ENCODE measurements at places on chromosomes 2 and 18.

DNA sequence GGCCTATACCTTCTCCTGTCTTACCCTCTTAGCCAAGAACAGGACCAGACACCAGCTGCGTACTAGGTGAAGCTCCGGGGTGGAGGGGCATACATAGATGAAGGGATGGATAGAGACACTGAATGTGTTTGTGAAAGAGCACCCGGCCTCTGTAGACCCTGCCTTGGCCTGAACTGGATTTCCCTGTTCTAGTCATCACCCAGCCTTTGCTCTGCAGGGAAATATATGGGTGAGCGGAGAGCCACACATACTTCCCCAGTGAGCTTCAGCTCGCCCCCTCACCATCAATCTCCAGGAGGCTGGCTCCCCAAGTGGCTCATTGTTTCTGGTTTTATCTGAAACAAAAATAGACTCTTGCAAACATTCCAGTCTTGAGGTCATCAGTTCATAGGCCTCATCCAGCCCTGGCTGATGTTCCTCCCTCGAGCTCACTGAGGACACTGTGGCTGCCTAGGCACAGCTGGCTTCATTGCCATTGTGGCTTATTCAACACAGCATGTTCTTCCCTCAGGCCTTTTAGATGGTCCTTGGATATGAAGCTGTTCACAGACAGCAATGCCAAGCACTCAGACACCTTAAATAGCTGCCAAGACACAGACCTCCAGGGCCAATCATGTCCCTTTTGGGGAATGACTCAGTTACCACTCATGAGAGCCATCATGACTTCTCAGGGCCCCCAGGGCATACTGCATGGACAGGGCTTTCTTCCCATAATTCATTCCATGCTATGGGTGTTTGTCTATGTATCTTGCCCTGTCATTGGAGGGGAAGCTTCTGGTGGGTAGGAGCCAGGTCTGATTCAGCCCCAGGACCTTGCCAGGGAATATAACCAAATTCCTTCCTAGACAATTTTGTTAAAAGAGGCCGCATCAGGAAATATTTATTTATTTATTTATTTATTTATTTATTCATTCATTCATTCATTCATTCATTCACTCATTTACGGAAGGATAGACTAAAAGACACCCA is 82.4 kb downstream of the TTC32 start:
- no peak for DNase-seq

GRCh38 chr18:35041815-35042387 is 688 bp downstream of the MAPRE2 start:
- peak; percentile 8 for DNase-seq

GRCh38 chr2:224157655-224158054 is 118.6 kb upstream of the SERPINE2 start:
- no peak for DNase-seq

GRCh38 chr2:121816797-121817196 is 61.3 kb downstream of the TSN start:
- DNase-seq, result no peak

GRCh38 chr2:166384774-166385173 is 9.0 kb upstream of the SCN9A start:
- no peak for DNase-seq

DNA sequence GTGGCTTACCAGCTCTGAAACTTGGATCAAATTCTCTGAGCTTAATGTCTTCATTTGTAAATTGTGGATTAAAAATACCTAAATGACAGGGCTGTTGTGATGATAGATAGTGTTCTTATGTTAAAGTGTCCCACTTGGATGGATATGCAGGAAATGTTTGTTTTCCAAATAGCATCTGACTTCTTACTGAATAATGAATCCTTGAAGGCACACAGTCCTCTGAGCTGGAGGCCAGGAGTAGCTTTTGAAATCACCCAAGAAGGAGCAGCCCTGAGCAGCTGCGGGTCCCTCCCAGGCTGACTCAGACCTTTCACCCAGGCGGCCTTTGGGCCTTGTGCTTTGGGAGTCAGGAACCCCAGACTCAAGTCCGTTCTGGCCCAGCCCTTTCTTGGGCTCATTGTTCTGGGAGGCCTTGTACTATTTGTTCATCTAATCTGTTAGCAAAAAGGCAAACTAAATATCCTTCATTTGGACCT is 173.0 kb upstream of the GATA6 start:
- no peak for DNase-seq

- no peak for DNase-seq
Measured at GRCh38 chr18:13211534-13211933, 7.0 kb upstream of the LDLRAD4 start.

DNA sequence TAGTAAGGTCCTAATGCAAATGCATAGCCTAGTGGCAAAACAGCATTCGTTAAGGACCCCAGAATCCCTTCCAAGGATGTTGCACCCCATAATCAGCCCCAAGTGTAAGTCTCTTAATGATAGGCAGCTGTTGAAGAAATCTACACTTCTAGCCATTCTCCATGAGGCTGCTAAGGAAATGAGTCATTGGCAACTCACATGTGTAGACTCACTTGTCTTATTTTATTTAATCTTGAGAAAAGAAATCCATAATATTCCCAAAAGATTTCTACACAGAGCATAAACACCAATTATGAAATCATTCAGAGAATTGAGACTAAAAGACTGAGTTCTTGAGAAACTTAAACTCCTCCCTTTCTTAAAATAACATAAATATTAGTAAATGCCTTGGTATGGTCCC is 52.4 kb downstream of the AKAIN1 start:
- DNase-seq, result no peak

DNA sequence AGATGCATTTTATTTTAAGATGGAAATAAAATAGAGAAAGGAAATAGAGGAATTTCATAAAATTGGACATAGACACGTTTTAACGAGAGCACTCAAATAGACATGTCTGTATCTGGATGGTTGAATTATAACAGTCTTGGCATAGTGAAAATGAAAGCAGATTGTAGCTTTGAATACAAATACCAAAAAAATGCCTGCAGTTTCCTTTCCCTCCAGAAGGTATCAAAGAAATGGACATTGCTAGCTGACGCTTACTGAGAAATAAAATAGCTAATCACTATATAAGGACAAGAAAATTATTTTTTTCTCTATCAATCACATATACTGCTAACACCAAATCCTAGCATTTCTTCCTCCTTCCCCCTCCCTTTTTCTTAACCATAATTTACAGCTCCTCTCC is 11.4 kb upstream of the MAPRE2 start:
- no peak for DNase-seq

DNA sequence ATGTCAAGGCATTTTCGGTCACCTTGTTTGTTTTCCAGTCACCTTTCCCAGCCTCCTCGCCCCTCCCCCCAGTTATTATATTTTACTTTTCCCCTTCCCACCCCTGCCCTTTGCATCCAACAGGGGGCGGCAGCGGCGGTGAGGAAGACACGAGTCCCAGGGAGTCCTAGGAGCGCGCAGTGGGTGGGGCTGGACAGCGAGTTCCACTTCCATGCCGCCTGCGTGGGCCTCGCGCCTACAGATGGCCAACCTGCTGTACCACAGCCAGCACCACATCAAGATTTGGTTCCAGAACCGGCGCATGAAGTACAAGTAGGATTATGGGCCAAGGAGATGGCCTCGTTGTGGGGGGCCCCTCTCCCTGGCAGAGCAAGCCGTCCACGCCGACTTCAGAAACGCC is 37.2 kb upstream of the EVA1A start:
- DNase-seq, result no peak

DNA sequence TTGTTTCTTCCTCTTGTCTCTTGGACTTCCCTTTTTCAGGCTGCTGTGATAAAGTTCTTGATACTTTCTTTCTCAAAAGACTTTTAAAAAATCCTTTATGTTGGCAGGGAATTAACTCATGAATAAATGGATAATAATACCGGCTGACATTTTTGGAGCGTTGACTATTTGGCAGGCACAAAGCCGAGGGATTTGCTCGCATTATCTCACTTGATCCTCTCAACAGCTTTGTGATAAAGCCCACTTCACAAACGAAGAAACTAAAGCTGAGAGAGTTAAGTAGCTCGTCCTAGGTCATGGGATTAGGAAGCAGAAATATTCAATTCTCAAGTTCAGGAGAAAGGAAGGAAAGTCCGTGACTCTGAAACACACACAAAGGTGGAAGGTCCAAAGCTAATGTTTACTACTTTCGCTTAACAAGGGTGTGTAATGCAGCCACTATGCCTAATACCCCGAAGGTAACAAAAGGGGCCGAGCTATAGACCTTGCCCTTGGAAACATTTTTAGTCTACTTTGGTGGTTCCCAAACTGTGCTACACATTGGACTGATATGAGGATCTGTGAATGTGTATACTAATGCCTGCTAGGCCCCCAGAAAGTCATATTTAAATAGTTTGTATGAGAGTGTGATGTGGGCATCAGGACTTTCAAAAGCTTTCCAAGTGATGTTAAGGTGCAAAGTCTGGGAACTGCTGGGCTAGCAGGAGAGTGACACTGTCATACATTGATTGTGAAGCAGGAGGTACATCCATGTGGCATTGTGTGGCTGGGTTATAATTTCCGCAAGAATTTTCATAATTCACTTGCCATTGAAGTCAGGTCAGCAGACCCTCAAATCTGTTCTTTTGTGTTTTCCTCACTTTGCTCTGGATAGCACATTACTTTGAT is 508.4 kb downstream of the PLCL1 start:
- DNase-seq, result no peak

- no peak for DNase-seq
Measured at GRCh38 chr2:19297716-19298115, 60.7 kb downstream of the OSR1 start.

- DNase-seq, result peak; percentile 41
Measured at GRCh38 chr18:62183578-62184195, 3.2 kb downstream of the PIGN start.

DNA sequence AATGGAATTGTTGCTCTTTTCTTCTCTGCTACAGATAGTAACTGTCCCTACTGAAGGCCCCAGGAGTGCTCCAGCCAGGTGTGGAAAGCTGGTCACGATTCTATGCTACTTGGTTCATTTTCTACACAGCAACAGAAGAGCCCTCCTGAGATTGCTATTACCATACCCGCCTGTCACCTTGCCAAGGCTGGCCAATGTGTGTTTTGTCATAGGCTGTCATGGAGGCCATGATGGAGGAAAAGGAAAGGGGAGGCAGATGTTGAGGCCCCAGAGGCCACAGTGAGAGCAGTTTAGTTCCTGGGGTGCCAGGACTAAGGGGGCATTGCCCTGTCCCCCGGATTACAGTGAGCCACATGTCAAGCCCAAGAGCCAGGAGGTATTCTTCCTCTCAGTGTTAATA is 952 bp downstream of the ELMOD3 start:
- DNase-seq, result no peak

DNA sequence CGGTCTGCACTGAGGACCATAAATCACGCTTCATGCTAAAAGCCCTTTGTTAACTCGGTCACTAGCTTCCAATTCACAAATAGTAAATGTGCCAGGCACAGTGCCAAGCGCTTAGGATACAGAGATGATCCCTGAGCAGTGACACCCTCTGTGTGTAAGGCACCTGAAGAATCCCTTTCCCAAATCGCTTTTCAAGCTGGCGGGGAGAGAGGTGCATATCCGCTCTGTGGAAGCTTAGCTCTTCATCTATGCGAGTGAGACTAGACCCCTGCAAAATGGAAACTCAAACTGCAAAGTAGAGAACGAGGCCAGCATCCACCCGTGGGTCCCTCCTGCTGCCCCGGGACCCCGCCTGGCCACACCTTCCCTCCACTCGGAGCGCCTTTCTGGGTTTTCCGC is 2.4 kb downstream of the PIEZO2 start:
- DNase-seq, result no peak

DNA sequence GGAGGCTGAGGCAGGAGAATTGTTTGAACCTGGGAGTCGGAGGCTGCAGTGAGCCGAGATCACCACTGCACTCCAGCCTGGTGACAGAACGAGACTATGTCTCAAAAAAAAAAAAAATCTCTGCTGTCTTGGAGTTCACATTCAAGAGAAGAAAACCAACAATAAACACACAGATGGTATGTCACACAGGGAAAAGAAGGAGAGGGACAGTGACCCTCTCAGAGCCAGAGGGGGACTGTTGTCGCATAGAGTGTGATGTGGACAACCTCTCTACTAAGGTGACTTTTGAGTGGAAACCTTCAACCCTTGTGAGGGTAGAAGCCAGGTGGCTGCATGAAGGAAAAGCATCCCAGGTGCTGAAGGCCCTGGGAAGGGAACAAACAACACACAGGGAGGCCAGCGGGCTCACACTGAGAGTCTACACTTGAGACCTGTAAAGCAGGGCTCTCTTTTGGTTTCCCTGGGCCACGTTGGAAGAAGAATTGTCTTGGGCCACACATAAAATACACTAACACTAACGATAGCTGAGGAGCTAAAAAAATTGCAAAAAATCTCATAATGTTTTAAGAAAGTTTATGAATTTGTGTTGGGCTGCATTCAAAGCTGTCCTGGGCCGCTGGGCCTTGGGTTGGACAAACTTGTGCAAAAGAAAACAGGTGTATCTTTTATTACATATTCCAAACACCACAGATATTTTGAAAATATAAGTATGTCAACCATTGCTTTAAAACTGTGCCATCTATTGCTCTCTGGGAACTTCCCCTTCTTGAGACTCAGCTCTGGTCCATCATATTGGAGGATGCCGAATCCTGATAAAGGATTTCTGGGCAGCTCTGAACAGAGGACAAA is 136.0 kb downstream of the DDX1 start:
- DNase-seq, result no peak

GRCh38 chr2:215380699-215381098 is 55.2 kb downstream of the FN1 start:
- no peak for DNase-seq

DNA sequence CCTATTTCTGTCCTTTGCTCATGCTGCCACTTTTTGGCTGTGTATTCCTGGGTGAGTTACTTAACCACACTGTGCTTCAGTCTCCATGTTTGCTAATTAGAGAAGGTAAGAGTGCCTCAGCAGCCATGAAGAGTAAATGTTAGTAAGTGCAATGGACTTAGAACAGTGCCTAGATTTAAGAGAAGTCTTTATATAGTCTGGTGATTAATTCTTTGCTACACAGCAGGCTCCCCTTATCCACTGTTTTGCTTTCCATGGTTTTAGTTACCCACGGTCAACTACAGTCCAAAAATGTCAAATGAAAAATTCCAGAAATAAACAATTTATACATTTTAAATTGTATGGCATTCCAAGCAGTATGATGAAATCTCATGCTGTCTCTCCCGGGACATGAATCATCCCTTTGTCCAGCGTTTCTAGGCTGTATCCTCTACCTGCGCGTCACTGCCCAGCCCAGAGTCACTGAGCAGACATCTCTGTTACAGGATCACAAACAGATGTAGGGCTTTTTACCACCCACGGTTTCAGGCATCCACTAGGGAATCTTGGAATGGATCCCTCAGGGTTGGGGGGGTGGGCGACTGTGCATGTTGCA is 91.0 kb downstream of the CTIF start:
- no peak for DNase-seq

GRCh38 chr18:52442686-52443085 is 102.7 kb downstream of the DCC start:
- DNase-seq, result no peak

GRCh38 chr2:43792653-43793052 is 18.8 kb downstream of the DYNC2LI1 start:
- DNase-seq, result no peak

DNA sequence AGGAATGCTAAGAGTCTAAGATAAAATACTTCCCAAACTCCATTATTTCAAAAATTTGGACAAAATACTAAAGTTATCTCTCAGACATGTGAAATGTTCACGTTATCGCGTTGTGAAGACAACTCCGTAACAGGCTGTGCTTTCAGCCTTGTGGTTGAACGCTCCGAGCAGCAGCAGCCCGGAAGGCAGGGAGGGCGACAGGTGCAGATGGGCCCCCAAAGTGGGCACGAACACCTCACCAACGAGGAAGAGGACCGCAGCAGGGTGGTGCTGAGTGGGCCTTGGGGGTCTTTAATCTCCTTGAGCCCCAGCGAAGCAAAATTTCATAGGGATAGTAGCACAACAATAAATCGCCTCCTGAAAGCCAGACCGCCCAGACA is 1.0 kb upstream of the FAM110C start:
- DNase-seq, result no peak
